ENCODE measurements at places on chromosomes 3 and 15.

DNA sequence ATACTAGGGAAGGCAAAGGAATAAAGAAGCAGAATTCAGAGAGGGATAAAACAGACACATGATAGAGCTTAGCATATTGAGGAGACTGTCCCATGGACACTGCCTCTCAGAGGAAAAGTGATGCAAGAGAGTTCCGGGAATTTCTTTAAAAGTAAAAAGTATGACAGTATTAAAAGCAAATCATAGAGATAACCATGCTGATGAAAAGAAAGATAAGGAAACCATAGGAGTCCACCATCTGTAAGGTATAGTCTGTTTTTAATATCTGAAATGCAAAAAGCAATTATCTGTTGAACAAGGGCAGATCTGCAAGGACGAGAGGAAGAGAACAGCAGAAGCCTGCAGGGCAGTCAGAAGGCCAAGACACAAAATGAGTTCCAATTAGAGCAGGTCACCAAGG, 495.9 kb upstream of the GOLIM4 start:
- no peak for DNase-seq

GRCh38 chr3:191301017-191301416, 28.2 kb upstream of the CCDC50 start:
- DNase-seq = no peak

DNA sequence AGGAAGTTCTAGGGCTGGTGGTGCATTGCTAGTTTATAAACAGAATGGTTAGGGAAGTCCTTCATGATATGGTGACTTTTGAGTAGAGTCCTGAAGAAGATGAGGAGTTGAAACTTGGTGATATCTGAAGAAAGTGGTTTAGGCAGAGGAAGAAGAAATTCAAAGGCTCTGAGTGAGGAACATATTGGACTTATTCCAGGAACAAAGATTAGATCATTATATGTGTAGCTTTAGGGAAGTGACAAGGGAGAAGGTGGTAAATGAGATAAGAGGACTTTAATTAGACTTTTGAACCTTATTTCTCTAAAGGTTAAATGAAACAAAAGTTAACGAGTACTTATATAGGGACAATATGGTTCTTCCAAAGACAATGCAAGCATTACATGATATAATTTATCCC, 286.7 kb downstream of the DOCK3 start:
- DNase-seq = no peak

DNA sequence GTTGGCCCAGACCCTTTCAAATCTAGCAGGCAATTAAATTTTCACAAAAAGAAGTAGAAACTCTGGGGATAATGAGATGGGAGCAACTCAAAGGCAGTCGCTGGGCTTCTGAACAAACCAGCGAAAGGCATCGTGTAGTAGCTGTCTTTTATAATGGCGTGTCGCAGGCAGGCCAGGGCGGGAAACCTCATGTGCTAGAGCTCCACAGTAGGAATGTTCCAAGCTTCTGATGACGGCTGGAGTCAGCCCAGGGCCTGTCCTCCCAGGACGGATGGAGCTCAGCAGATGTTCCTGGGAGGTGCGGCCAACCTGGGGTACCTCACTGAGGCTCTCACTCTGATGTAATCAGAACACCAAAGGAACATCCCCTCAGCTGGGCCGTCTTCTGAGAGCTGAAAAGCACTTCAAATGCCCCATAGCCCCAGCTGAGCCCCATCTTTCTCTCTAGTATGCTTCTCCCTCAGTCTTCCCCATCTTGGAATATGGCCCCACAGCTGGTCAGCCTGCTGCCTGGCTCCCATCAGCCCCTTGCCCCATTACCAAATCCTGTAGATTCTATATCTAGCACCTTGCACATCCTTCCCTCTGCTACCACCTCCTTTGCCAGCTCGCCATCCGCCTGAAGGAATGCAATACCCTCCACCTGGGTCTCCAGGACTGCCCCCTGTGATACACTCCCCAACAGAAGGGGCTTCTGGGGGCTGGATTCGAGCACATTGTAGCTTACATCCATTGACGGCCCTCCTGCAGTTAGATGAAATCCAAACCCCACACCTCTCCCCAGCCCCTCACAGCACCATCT, 54.9 kb upstream of the ATP2B2 start:
- no peak for DNase-seq

GRCh38 chr3:43525941-43526607, 95.7 kb downstream of the ANO10 start:
- DNase-seq = no peak

DNA sequence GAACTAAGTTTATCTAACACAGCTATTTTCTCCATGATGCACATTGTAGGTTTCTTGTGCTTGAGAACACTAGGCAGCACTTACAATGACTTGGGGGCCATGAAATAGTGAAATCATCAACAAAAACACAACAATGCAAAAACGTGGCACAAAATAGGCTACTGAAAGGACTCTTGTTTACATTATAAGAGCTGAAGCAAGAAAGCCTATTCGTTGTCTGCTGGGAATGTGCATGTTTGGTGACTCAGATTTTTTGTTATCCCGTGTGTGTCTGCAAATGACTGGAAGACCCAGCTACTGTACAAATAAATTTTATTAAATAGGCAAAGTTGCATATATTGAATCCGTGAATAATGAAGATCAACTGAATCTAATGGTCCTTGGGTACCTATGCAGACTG, 85.0 kb downstream of the TCF12 start:
- no peak for DNase-seq

DNA sequence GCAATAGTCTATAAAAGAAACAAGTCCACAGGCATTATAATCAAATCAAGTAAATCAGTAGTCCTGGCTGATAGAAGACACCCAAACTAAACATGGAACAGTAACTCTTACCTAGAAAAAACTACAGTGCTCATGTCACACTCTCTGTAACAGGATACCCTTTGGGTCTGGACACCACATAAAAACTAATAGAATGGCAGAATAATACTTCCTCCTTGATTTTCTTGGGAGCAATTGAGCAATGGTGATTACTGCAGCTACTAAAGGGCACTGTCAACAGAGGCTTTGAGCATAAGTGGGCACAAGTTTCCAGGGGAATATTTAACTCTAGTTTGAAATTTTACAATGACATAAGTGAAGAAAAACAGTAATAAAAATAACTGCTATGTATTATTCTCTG, 59.5 kb downstream of the GLB1 start:
- no peak for DNase-seq

DNA sequence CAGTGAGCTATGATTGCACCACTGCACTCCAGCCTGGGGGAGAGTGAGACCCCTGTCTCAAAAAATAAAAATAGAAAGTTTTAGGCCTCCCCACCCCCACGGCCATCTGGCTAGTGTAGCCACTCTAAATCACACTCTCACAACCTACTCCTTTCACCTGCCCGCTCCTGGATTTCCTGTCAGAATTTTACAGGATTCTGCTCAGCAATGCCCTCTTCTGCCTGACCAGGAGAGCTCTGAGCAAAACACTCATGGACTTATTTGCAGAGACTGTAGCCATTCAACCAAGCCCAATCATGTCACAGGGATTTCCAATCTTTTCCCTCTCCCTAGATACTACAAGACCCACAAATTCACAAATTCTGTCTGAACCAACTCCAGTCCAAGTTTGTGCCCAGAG, 242.6 kb upstream of the TPRG1 start:
- no peak for DNase-seq

GRCh38 chr3:170641510-170642236, 55.8 kb upstream of the SLC7A14 start:
- no peak for DNase-seq

- DNase-seq = no peak
Observed at GRCh38 chr3:98776140-98776493, 13.0 kb downstream of the ST3GAL6 start.

DNA sequence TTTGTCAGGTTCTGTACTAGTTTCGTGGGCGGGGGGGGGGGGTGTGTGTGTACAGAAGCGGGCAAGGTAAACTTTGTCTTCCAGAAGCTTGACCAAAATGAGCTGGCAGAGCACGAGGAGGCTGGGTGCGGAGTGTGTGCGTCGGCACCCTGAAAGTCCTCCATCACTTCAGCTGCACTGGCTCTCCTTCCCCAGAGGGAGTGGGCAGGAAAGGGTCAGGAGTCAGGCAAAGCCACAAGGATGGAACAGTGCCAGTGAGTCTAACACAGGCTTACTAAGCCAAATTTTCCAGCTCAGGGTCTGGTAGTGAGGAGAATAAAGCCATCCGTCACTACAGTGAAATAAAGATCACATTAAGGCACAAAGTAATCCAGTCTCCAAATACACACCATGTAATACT, 11.9 kb upstream of the SH3GL3 start:
- DNase-seq = no peak

- DNase-seq = no peak
Observed at GRCh38 chr3:42402394-42403096, 7.9 kb downstream of the LYZL4 start.

- no peak for DNase-seq
Observed at GRCh38 chr3:69879051-69879450, 120.5 kb upstream of the SAMMSON start.

DNA sequence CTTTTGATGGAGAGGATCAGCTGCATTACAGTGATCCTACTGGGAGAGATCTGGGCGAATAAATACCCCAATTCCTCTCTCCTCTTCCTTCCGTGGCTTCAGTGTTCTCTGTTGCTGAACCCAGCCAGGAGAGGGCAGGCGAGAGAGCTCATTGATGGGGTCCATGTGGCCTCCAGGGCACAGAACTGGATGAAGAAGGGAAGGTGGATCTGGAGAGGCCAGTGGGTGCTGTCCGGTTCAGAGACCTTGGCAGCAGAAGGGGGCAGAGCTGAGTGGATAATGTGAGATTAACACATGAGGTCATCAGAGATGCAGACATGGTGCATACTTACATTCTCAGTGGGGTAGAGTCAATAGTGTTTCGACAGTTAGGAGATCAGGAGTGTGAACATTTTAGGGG, 193.6 kb downstream of the CLSTN2 start:
- DNase-seq = no peak

DNA sequence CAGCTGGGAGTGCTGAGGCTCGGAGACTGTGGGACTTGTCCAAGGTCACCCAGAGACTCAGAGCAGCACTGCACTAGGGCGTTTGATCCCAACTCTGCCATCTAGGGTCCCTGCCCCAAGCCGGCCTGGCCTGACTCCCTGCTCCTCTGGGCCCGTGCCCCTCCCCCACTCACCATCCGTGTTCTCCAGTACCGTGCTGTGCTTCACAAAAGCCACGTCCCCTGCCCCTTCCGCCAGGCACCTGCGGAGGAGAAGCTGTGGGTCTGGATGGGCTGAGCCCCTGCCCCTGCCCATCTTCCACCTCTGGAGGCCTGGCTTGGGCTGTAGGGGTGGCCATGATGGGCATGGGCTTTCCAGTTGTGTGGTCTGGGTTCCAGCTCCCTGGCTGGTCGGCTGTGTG, 8.4 kb downstream of the MELTF start:
- no peak for DNase-seq

- DNase-seq = no peak
Observed at GRCh38 chr15:60005352-60006202, 1.5 kb downstream of the FOXB1 start.

- no peak for DNase-seq
Observed at GRCh38 chr3:132661101-132661500, 972 bp downstream of the UBA5 start.

GRCh38 chr15:42151141-42151561, 5.3 kb downstream of the PLA2G4F start:
- DNase-seq = no peak

DNA sequence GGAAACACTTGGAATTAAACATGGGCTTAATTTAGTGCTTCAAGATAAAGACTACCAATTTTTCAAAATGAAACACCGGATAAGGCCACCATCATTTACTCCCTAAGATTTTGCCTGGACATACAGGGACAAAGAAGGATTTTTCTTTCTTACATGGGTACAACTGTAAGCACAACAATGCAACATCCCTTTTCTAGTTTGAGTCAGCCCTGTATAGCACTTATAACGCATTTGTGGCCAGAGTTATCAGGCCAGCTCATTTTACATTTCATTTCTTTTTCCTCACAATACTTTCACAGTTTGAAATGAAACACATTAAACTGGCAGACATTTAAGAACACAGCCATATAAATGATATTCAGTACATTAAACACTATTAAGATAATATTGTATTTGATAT, 9.8 kb upstream of the SUCNR1 start:
- no peak for DNase-seq

GRCh38 chr3:125383744-125384143, 8.6 kb upstream of the ZNF148 start:
- no peak for DNase-seq

GRCh38 chr15:66833803-66834202, 131.8 kb downstream of the SMAD6 start:
- DNase-seq = no peak

DNA sequence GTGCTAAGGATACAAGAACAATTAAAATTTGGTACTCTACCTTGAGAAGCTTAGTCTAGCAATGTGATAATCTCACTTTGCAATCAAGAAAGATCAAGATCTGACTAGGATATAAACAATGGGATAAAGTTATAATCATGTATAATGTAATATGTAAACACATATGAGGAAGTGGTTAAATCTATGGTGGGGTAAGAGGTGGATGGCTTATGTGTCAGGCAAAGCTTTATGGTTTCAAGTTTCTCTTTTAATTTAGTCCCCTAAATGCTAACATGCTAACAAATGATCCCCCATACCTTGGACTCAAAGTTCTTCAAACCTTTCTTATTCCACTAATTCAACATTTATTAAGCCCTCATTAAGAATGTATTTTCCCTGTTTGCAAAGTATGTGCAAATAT, 2.5 kb downstream of the RSL24D1 start:
- DNase-seq = no peak

DNA sequence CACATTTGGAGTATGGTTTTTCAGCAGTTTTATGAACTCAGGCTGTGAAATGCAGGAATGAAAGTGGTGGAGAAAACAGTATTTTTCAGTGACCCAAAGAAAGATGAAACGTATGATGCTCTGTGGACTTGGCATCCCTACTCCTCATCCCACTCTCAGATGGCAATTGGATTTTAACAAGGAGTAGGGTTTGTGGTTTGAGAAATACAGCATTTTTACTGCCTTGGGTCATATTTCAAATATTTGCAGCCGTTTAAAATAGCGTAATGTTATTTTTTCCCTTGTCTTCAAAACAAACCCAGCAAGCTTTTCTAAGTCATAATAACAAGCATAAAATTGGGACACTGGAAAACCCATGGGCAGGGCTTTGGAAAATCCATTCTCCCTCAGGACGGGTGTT, 117.2 kb upstream of the LRIG1 start:
- no peak for DNase-seq

- DNase-seq = peak; percentile 47
Observed at GRCh38 chr3:60053526-60054265, 1003.9 kb upstream of the CFAP20DC start.

DNA sequence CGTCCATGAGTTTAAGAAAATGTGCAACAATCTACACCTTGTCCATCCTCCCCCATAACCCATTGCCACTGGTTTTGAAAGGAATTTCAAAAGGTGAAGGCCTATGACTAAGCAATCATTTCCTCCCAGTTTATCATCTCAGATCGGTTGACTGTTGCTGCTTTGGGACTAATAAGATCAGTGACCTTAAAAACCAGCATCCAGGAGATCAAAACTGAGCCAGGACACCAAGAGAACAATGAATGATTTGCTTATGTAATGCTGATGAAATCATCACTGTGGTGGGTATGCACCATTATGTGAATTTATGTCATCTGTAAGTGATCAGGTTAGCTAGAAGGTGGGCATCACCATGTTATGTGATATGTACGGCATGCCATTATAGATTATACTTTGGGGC, 195.5 kb downstream of the SSR3 start:
- no peak for DNase-seq

Measured in activated T-cell treated with anti-CD3 and anti-CD28 coated beads for 24 hours (primary cell).